ENCODE measurements at places on chromosomes 3 and 15.

- DNase-seq = no peak
Observed at GRCh38 chr3:64160000-64160695, 65.1 kb downstream of the PRICKLE2 start.

- DNase-seq = peak; percentile 55
Observed at GRCh38 chr3:185797993-185798830, 26.6 kb downstream of the IGF2BP2 start.

GRCh38 chr3:29912600-29913288 lies 631.9 kb downstream of the RBMS3 start:
- no peak for DNase-seq

GRCh38 chr3:57063032-57063431 lies 2.6 kb downstream of the SPATA12 start:
- no peak for DNase-seq

- DNase-seq = peak; percentile 75
Observed at GRCh38 chr3:129211772-129212171, 28.1 kb upstream of the CNBP start.

- DNase-seq = peak; percentile 61
Observed at GRCh38 chr3:108088697-108089096, 2.1 kb downstream of the CD47 start.

DNA sequence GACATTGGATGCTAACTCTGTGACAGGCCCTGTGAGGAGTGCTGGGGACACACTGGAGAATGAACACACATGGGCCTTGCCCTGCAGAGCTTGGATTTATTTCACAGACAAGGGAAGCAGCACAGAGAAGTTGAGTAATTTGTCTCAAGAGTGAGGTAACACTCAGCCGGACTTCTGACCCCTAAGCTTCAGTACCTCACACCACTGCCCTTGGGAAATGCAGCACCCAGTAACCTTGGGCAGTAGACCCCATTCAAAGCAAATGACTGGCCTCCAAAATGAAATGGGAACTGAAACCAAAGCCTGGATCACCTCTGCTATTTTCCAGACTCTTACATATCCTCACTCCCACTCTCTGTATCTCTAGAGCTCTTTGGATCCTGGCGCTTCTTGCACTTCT lies 37.3 kb downstream of the RFT1 start:
- DNase-seq = no peak

DNA sequence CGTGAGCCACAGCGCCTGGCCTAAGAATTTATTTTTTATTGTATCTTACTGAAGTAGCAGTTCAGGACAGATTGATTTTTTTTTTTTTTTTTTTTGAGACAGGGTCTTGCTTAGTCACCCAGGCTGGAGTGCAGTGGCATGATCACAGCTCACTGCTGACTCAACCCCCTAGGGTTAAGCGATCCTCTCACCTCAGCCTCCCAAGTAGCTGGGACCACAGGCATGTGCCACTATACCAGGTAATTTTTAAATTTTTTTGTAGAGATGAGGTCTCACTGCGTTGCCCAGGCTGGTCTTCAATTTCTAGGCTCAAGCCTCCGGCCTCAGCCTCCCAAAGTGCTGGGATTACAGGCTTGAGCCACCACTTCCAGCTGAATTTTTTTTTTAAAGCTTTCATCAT lies 99.8 kb upstream of the HERC1 start:
- DNase-seq = no peak

- no peak for DNase-seq
Observed at GRCh38 chr3:51986010-51986947, 2.9 kb downstream of the ACY1 start.

DNA sequence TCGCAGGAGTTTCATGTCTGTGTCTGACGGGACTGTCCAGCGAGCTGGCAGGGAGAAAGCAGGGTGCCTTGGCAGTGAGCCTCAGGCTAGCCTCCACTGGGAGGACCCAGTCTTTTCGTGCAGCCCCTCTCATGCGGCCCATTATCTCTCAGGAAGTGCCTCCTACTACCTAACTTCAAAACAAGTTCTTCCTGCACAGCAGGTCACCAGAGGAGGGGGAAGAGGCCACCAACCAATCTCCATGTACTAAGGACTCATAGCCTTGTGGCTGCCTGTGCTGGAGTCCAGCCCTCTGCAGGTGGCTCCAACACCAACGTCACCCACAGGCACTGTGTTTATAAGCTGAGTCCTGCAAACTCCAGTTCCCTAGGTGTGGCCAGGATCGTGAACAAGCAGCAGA lies 4.8 kb downstream of the VIPR1 start:
- DNase-seq = no peak

- no peak for DNase-seq
Observed at GRCh38 chr3:58612830-58613229, 35.6 kb upstream of the FAM107A start.

GRCh38 chr3:58355179-58355578 lies 22.5 kb downstream of the PXK start:
- no peak for DNase-seq

- no peak for DNase-seq
Observed at GRCh38 chr3:28586325-28586724, 237.7 kb upstream of the AZI2 start.

DNA sequence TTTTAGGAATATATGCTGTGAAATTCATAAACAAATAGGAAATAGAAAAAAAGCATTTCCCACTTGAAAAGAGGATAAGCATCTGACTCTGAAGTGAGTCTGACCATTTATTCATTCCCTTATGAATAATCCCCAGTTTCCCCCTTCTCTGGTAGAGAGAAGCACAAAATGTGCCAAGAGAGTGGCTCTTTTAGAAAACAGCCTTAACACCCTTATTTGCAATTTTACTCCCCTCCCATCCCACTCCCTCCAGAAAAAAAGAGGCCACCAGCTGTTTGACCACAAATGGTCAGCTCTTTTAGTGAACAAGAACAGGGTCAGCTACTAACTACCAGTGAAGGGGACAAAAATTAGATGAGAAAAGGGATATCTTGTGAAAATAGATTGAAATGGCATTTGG lies 184.5 kb upstream of the ADAMTS9 start:
- no peak for DNase-seq

DNA sequence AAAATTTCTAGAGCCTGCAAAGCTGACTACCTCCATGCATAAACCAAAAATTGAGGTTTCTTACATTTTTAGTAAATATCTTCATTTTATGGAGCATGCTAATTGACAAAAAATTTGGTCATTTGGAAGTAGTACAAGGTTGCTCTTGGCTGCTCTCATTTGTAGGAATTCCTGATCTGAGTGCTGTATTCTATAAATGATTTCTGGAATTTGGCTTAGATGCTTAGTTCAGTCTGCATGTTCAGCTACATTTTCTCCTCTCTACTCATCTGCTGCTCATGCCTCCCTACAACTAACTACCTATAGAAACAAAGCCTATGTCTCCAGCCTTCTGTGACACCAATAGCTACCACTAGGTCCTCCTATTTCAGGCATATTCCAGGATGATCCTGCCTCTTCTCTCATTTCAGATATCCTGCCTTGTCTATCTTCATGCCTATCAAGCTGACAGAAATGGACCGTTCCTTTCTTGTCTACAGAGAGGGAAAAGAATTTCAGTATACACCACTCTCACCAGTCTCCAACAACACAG lies 901.1 kb downstream of the TBL1XR1 start:
- DNase-seq = no peak
